ENCODE measurements at places on chromosomes 1 and 21. TPM values are rescaled to one million over a fixed set of nuclear protein-coding genes. Genes with fewer than 3 reads are reported as not detected.

BARHL2 gene
- total RNA-seq: not detected

GUCA2A gene
- total RNA-seq: not detected

KIF2C gene
- total RNA-seq: 2.6 TPM

SNAPIN gene
- 70.7 TPM for total RNA-seq

- DNase-seq: no peak
These were observed 31.9 kb downstream of the GDAP2 start for GRCh38 chr1:117897551-117897950.

- DNase-seq: no peak
These were observed 14.5 kb upstream of the SERTAD4 start for GRCh38 chr1:210218047-210218446.

GRCh38 chr1:96374076-96374762 is 347.4 kb upstream of the PTBP2 start:
- DNase-seq: no peak

GRCh38 chr1:119968068-119968492 is 71.8 kb upstream of the ADAM30 start:
- DNase-seq: no peak

GRCh38 chr1:224881762-224882211 is 47.7 kb upstream of the DNAH14 start:
- DNase-seq: no peak

DNA sequence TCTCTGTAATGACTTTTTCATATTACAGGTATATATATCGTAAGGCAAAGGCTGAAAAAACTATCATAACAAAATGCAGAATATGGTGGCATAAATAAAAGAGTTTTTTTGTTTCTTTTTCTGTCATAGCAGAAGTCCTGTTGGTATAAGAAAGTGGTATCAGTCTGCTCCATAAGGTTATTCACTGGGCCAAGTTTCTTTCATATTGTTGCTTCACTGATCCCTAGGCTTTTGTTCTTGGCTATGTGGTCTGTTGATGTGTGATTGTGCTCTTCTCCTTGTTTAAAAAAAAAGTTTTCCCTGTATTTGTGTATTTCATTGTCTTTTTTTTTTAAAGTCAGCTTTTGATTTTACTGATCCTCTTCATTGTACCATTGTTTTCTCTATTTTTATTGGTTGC is 26.0 kb downstream of the PTBP2 start:
- no peak for DNase-seq

GRCh38 chr1:183227422-183228346 is 41.6 kb downstream of the LAMC2 start:
- DNase-seq: no peak

GRCh38 chr1:182633657-182634281 is 29.6 kb upstream of the RGS16 start:
- no peak for DNase-seq

GRCh38 chr1:86018283-86018923 is 138.2 kb downstream of the COL24A1 start:
- no peak for DNase-seq

- no peak for DNase-seq
These were observed 21.4 kb upstream of the ALDH4A1 start for GRCh38 chr1:18923756-18924211.

DNA sequence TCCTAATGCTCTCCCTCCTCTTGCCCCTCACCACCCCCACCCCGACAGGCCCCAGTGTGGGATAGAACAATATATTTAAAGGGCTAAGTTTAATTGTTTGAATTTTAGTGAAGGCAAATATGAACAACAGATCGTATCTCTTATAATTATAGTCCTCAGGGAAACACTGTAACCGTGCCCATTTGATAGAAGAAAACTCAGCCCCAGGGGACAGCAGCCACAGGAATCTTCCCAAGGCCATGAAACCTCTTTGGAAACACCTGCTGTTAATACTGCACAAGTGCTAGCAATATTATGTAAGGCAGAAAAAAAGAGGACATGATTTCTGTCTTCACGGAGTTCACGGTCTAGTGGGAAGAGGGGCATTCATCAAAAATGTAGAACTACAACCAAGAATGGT is 142.2 kb downstream of the URB2 start:
- DNase-seq: no peak

- DNase-seq: no peak
These were observed 111.8 kb upstream of the USP25 start for GRCh38 chr21:15617964-15618363.
